ENCODE measurements at places on chromosomes 12 and 14.

GRCh38 chr12:67692966-67693365, 44.4 kb downstream of the DYRK2 start:
- no peak for DNase-seq

GRCh38 chr12:52582486-52582885, 8.8 kb upstream of the KRT74 start:
- no peak for DNase-seq

- DNase-seq, result no peak
Observed at GRCh38 chr14:50719911-50720759, 52.0 kb upstream of the SAV1 start.

DNA sequence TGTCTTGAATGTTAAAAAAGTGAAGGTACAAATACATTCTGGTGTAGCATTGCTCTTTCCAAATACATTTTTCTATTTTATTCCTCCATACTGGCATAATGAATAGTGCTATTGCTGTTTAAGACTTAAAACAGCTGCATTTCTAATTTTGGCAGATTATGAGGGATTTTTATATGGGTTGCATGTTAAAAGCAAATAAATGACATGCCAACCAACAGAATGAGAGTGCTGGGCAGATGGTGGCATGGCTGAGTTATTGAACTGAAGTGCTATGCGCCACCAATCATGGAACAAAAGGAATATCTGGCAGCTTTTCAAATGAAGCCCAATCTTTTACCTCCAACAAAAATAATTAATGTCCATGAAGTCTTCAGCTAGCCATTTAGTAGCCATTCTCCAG, 215.0 kb downstream of the PRKD1 start:
- DNase-seq, result no peak

- no peak for DNase-seq
Observed at GRCh38 chr12:55607821-55608594, 28.7 kb upstream of the OR10P1 start.

DNA sequence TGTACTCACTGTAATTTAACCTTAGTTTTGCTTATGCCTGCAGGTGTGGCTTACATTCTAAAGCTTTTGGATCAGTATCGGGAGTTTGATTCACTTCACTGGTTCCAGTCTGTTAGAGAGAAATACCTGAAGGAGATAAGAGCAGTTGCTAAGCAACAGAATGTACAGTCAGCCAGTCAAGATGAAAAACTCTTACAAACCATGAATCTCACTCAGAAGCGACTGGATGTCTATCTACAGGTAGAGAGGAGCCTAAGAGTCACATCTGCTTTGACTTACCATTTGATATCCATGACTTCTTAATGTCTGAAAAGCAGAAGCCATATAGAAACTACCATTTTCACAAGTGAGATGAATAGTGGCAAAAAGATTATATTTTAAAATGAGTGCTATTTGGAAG, 56.5 kb downstream of the WASHC4 start:
- DNase-seq, result no peak

DNA sequence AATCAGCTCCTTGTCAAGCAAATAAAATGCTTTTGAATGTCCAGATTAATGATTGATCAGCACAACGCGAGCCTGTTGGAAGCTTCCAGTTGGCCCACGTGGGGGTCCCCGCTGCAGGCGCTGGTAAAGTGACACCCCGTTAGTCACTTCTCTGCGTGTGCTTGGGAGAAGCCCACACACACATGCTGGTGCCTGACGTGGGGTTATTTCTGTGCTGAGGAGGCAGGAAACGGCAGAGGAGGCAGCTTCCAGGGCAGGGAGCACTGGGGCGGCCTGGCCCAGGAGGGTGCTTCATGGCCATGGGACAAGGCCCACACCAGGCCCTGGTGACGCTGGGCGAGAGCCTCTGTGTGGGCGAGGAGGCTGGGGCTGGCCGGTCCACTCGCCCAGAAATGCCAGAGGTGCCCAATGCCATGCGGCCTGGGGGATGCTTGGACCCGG, 101.5 kb downstream of the KIF26A start:
- DNase-seq, result no peak

DNA sequence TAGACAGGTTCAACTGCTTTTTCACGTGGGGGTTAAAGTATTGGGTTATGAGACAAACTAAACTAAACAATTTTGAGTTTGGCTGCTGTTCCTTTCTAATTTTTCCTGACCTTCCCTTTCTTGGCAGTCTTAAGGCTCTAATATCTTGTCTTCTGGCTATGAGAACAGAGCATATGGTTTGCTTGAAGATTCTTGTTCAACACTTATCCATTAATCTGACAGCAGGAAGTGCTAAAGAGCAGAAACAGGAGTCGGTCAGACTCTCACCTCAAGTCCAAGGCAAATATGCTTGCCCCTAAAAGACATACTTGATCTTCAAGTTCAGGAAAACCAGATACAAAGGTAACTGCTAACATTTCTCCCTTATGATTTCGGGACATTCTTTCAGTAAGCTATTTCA, 52.6 kb upstream of the KCNJ8 start:
- no peak for DNase-seq

DNA sequence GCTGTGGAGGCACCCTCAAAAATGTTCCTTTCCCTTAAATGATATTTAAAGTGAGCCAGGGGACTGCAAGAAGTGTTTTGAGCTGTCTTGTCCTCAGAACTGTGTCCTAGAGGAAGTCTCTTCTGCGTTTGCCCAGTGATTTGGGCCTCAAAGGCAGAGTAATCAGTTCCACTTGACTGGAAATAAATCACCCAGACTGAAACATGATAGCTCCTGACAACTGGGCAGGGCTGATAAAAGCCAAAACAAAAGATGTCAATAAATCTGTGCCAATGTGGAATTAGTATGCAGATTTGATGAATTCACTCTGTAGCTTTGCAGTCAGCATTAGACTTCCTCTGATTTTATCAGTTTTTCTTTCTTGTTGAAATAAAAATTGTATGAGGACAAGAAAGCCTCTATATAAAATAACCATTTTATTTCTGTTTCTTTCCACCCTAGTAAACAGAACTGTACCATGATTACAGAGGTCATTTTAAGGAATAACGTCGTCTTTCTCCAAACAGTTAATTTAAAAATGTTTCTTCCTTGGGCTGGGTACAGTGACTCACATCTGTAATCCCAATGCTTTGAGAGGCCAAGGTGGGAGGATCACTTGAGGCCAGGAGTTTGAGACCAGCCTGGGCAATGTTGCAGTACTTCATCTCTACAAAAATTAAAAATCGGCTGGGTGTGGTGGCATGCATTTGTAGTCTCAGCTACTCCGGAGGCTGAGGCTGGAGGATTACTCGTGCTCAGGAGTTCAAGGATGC, 180.8 kb downstream of the ERC1 start:
- no peak for DNase-seq

DNA sequence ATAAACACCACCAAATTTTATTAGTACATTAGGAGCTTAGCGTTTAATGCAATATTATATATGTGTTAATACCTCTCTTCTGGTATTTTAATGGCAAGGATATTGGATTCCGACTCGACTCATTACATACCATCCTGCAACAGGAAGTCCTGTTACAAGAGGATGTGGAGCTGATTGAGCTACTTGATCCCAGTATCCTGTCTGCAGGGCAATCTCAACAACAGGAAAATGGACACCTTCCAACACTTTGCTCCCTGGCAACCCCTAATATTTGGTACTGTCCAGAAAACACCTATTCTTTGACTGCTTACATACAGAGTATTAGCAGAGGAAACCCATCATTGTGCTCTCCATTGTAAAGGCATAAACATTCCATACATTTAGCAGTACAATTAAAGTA, 45.2 kb downstream of the VEZT start:
- DNase-seq, result no peak

DNA sequence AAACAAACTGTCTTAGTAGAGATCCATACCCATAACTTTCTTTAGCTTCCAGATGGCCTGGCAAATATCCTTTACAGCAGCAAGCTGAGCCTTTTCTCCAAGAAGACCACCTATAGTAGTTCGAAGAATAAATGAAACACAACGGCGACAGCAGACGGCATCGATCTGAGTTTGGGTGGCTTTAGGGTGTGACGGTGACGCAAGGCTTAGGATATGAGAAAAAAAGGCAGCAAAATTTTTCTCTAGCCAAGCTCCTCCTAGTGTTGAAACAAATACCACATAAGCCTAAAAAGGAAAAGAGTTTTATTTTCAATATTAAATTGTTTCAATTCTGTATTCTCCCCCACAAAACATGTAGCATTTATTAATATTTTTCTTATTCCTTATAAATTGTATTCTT, 33.3 kb downstream of the HEATR5A start:
- no peak for DNase-seq

DNA sequence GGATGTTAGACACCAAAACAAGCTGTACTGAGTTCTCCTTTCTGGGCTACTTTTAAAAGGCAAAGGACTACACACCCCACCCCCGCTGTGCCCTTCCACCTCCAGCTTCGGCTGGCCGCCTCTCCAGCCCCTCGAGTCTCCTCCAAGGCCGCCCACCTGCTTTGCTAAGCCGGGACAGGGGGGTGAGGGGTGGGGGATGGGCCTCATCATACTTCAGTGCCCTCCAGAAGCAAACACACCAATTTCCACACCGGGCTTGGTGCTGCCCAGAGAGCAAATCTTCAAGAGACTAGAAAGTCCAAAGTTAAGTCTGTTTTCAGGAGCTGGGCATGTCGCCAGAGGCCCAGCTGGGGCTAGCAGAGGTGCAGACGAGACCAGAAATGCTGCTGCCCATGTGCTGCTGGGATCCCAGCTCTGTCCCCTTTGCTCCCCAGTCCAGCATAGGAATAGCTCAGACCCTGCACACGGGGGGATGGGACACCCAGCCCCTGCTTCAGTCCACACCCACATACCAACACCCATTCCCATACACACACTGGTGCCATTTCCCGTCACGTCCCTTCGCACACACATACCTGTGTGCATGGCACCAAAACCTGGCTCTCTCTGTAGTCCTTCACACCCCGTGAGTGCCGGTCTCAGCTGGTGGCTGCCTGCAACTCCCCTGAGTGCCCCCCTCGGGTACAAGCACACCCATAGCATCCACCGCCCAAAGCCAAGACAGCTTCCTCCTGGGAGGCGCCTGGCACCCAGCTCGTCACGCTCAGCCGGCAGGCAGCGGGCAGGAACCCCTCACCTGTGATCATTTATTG, 1.0 kb downstream of the SLC6A12 start:
- no peak for DNase-seq

DNA sequence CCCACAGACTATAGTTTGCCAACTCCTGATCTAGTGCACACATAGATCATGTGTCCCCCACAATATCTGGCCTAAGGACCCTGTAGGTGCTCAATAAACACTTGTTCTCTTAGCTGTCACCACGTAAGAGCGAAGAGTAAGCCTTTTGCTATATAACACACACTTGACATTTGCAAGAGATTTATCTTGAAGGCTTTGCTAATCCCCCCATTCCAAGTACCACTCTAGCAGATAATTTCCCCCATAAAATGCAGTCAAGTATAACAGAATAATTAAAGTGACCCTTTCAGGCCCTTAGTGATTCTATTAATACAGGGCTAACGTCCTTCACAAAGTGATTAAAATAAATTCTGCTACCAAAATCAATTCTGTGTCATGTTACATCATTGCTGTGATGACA, 87.5 kb downstream of the PLXNC1 start:
- no peak for DNase-seq

GRCh38 chr12:19894803-19895202, 455.5 kb downstream of the AEBP2 start:
- no peak for DNase-seq

DNA sequence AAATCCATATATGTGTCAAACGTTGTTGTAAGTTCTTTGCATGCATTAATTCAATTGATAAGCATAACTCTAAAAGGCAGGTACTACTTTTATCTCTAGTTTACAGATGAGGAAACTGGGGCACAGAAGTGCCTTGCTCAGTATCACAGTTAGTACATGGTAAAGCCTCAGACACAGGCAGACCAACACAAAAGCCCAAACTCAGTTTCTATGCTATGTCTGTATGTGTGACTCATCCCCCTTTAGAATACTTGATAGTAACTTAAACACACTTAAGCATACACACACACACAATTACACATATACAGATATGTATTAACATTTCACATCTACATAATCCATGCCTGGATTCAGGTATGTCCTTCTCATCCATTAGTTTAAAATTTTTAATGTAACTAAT, 88.0 kb downstream of the EPS8 start:
- DNase-seq, result no peak

DNA sequence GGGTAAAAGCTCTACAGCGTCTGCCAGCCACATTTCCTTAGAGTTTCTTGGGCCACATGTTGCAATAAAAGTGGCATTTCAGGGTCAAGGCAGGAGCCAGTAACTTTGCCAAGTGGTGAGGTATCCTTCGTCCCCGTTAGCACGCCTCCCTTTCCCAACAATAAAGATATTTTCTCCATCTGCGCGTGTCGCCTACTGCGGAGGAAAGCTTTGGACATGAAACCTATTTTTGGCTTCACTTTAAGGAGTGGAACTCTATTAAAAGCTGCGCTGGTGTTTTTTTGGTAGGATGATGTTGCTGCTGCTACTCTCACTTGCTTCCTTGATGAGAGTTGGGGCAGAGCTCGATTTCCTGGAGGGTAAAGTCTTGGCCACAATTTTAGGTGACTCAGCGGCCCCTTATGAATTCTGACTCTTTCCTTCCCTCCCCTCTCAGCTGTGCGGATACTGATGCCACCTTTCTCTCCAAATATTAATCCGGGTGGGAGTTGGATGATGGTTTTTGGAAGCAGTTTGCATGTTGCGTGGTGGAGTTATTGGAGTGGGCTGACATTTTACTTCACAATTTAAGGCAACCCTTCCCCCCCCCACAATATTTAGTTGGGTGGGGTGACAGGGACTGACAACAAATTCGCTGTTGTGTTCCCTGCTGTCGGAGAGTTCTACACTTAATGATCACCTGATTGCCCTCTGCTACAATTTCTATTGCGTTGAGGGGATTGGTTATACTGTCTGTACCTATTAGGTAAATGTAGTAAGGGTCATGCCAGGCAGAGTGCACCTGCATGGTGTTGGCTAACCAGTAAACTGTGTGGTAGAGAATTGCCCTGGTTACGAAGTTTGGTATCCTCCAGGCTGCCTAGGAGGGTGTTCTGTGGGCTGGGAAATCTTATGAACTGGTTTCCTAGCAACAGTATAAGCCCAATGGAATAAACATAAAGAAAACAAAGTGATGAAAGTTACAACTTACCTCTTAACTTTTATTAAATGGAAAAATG, 1.1 kb downstream of the CCDC91 start:
- peak; percentile 44 for DNase-seq
